ENCODE measurements at places on chromosomes 1 and 21. TPM values are rescaled to one million over a fixed set of nuclear protein-coding genes. Genes with fewer than 3 reads are reported as not detected.

The OR10T2 gene
- total RNA-seq: not detected

The GPR25 gene
- not detected for total RNA-seq

The LCE4A gene
- not detected for total RNA-seq

The VSIG8 gene
- total RNA-seq: 0.18 TPM

The ADAMTS5 gene
- total RNA-seq: 5.8 TPM

The HSF2BP gene
- total RNA-seq: 2.5 TPM

The C4BPA gene
- total RNA-seq: not detected

The OR2W3 gene
- 0.73 TPM for total RNA-seq

The GBP2 gene
- total RNA-seq: 0.54 TPM

The CD52 gene
- not detected for total RNA-seq

The SMCP gene
- not detected for total RNA-seq

The FCGR3A gene
- 6.7 TPM for total RNA-seq

The S100A7A gene
- not detected for total RNA-seq

The CD1B gene
- not detected for total RNA-seq

The ZBTB8A gene
- total RNA-seq: 20.1 TPM

The OR6K6 gene
- not detected for total RNA-seq

The REN gene
- not detected for total RNA-seq

The CAPN8 gene
- total RNA-seq: not detected

The CHI3L2 gene
- not detected for total RNA-seq

The SEC16B gene
- 2.4 TPM for total RNA-seq

The TRIM62 gene
- 5.7 TPM for total RNA-seq

The TNNT2 gene
- total RNA-seq: not detected

The SPRR1B gene
- total RNA-seq: not detected

The BCL2L15 gene
- total RNA-seq: 0.91 TPM

Data from cerebellum (tissue), 4 donors.